Cortex of kidney (tissue), 1 donor: ENCODE measurements at places on chromosomes 3 and 15.

GRCh38 chr3:172210355-172210754, 171.0 kb downstream of the FNDC3B start:
- no peak for DNase-seq

- DNase-seq, result no peak
Measured at GRCh38 chr3:151777880-151778279, 36.0 kb upstream of the AADAC start.

- no peak for DNase-seq
Measured at GRCh38 chr3:128073807-128074206, 21.6 kb downstream of the SEC61A1 start.

DNA sequence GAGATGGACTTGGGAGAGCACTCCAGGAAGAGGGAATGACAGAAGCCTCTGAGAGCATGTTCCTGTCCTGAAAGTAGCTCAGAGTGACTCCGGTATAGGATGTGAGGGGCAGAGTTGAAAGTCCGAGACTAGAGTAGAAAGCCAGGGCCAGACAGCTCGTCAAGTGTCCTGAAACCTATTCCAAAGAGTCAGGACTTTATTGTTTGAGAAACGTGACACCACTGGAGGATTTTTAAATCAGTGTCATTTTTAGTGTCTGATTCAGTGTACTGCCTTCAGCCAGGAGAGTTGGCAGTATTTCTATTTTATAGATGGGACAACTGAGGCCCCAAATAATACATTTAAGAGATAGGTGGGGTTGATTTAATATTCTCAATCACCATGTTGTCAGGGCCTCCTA, 1.6 kb upstream of the RBMS3 start:
- DNase-seq, result no peak

DNA sequence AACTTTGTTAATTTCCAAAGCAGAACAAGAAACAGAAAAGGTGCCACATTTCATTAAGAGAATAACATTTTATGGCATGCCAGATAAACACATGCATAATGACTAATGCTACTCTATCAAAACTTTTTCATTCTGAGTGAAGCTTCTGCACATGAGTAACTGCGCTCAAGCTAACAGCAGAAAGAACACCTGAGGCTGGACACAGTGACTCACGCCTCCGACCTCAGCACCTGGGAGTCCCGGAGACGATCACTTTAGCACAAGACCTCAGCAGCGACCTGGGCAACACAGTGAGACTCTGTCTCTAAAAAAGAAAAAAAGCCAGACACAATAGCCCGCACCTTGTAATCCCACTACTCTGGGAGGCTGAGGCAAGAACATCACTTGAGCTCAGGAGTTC, 70.6 kb downstream of the ACAP2 start:
- DNase-seq, result no peak

DNA sequence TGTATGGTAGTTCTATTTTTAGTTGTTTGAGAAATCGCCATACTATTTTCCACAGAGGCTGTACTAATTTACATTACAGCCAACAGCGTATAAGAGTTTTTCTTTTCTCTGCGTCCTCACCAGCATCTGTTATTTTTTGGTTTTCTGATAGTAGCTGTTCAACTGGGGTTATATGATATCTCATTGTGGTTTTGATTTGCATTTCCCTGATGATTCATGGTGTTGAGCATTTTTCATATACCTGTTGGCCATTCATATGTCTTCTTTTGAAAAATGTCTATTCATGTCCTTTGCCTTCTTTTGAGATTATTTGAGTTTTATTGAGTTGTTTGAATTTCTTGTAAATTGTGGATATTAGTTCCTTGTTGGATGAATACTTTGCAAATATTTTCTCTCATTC, 114.6 kb downstream of the LRRK1 start:
- no peak for DNase-seq

DNA sequence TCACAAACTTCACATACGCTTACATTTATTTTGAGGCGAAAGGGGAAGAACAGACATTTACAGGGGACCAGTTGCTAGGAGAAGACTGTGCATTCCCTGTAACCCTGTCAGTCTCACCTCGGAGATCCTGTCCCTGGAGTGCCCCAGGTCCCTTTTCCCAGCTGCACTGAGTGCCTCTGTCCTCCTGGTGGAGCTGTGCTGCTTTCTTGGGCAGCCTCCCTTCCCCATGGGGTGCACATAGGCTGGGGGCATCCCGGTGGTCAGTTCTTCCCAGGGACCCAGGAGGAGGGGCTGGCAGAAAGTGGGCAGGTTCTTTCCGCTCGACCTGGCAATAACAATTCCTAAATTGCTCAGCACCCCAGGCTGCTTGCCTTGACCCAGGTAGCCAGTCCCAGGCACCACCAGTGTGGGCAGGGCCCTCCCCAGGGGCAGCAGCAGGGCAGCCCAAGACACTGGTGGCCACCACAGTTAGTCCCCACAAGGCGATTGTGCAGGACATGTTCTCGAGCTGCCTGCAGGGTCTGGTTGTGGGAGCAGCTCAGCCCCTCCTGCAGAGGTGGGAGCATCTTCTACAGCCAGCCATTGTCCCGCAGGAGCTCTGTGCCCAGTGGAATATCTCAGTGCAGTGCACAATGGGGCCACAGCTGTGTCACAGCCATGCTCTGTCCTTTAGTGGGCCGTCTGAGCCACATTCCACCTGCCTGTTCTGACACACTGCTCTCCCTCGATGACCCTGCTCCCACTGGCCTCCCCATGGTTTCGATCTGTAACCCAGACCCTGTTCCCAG, 36.3 kb downstream of the APBA2 start:
- no peak for DNase-seq

DNA sequence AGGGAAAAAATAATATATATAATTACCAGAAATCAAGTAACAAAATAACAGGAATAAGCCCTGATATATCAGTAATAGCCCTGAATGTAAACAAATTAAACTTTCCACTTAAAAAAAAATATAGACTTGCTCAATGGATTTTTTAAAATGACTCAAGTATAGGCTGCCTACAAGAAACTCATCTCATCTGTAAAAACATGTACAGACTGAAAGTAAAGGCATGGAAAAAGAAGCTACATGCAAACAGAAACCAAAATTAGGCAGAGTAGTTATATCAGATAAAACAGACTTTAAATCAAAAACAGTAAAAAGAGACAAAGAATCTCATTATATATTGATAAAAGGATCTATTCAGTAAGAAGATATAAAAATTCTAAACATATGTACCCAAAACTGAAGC, 82.4 kb upstream of the STT3B start:
- DNase-seq, result no peak

- DNase-seq, result no peak
Measured at GRCh38 chr3:187773233-187774184, 28.2 kb upstream of the BCL6 start.

DNA sequence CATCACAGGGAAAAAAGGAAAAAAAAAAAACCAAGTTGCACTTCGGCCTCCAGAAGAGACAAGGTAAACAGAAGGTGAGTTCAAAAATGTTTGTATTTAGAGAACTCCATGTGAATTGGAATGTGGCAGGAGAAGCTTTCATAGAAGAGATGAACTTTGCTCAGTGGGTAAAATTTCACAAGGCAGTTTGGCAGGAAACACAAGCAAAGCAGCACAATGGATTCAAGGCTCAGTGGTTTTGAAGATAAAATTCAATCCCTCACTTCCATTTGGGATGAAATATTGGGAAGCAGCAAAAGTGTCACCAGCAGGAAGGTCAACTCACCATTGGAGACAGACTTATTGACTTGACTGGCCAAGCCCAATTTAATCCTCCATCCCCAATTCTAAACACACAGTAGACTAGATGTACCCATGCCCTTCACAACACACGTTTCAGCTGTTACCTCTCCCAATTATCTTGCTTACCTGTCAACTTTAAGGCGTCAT, 256.7 kb upstream of the ICE2 start:
- no peak for DNase-seq

- DNase-seq, result no peak
Measured at GRCh38 chr3:123331006-123331405, 117.9 kb downstream of the ADCY5 start.

DNA sequence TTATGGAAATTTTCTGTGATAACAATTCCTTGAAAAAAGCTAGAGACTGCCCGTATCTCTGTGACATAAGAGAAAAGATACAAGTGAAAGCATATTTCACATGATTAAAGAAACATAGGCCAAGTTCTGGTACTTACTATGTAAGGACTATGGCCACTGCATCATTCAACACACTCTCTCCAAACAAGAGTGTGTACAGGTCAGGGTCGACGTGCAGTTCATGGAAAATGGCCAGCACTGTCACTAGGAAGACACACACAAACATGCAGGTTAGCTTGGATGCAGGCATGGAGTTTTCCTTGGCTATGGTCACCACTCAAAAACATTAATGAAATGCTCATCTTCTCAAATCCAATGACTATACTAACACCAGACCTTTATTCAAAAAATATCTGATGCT, 196.2 kb downstream of the SLC9A9 start:
- no peak for DNase-seq

GRCh38 chr15:70061696-70062270, 35.9 kb downstream of the TLE3 start:
- no peak for DNase-seq

GRCh38 chr15:51625236-51625635, 2.7 kb upstream of the DMXL2 start:
- DNase-seq, result no peak

DNA sequence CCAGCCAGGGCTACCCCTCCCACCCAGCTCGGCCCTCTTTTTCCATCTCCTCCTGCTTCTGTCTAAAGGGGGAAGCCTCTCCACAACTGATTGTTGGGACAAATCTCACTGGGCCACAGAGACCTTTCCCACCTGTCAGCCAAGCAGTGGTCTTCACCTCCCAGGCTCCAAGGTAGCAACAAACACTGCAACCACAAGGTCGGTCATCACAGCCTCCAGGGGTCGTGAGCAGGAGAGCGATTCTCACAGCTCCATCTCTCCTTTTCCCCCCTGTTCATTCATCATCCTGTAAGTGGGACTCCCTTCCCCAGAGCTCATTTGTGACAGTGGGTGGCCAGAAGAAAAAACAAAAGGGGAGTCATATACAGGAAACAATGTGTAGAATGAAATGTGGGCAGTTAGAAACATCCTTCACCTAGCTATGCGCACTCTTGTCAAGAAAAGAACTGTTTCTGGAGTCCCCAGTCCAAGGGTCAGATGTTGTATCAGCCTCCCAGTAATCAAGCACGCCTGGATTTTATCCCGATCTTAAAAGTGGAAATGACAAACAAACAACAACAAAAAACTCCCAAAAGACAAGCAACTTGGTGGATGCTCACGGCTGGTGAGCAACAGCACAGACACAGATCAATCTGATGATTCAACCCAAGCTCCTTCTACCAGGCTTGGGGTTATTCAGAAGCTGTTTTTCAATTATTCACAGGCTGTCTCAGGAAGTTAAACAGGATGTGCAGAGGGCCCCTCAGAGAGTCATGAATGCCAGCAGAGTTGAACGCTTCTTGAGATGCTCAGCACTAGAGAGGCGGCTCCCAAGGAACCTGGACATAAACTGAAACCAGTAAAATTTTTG, 22.4 kb downstream of the LYZL4 start:
- DNase-seq, result no peak

- DNase-seq, result no peak
Measured at GRCh38 chr15:39921274-39921638, 1.2 kb upstream of the GPR176 start.

DNA sequence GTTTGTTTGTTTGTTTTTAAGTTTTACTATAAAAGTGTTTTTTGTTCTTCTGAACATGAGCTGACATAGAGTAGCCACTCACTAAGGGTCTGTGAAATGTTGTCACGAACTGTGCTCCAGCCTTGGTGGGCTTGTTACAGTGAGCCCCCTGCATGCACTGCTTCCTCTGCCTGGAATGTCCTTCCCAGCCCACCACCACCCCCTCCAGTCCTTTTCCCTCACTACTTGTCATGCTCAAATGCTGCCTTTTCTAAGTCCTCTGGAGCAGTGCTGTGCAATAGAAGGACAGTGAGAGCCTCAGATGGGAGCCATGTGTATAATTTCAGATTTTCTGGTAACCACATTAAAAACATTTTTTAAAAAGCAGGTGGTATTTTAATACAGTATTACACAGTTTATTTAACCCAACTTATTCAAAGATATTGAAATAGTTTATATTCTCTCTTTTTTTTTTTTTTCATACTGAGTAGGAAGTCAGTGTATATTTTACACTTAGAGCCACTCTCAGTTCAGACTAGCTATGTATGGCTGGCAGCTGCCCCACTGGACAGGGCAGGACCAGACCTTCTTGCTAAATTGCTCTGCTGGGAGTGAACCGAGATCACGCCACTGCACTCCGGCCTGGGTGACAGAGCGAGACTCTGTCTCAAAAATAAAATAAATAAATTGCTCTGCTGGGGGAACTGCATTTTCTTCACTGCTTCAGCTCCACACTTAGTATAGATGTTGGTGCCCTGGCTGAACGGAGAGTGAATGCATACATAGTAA, 26.9 kb downstream of the MKRN2OS start:
- no peak for DNase-seq

- no peak for DNase-seq
Measured at GRCh38 chr15:92817339-92817886, 82.7 kb upstream of the CHD2 start.

DNA sequence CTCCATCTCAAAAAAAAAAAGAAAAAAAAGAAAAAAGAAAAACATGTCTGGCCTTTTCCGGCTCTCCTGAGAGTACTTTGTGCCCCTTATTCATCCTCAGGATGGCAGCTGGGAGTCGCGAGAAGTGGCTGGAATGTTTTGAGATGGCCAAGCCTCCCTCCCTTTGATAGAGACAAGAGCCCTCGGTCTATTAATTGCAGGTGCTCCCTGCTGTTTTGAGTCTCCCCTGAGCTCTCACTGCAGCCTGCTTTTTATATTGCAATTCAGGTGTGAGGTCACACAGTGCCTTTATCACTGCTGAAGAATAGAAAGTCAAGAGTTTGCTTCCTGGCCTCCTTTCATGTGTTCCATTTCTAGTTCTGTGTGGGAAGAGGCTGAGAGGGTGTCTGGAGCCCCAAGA, 10.9 kb downstream of the CA12 start:
- no peak for DNase-seq

GRCh38 chr3:61688307-61688984, 127.1 kb downstream of the PTPRG start:
- DNase-seq, result no peak

- no peak for DNase-seq
Measured at GRCh38 chr3:161038725-161039124, 66.4 kb downstream of the B3GALNT1 start.

- no peak for DNase-seq
Measured at GRCh38 chr3:9193633-9194195, 55.7 kb downstream of the SRGAP3 start.

DNA sequence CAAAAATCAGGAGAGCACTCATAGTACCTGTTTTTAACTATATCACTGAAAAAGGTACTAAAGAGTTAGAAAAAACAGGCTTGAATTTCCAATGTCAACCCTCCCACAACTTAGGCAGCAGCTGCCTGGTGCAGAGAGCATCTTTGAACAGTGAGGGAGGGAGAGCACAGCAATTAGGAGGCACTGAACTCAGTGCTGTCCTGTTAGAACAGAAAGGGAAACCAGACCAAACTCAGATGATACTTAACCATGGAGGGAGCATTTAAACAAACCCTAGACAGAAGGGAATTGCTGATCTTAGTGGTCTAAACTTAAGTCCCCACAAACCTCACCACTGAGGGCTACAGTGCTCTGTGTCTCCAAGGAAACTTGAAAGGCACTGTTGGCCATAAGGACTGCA, 179.2 kb upstream of the AGTR1 start:
- no peak for DNase-seq

- DNase-seq, result no peak
Measured at GRCh38 chr15:62573876-62574275, 408.8 kb upstream of the C2CD4B start.
